Amniotic epithelial cell (primary cell): ENCODE measurements at places on chromosomes 4 and X.

GRCh38 chr4:164989471-164989870 lies 12.0 kb upstream of the TRIM61 start:
- DNase-seq = no peak

- DNase-seq = no peak
Measured at GRCh38 chr4:99383833-99384392, 31.4 kb upstream of the ADH1C start.

DNA sequence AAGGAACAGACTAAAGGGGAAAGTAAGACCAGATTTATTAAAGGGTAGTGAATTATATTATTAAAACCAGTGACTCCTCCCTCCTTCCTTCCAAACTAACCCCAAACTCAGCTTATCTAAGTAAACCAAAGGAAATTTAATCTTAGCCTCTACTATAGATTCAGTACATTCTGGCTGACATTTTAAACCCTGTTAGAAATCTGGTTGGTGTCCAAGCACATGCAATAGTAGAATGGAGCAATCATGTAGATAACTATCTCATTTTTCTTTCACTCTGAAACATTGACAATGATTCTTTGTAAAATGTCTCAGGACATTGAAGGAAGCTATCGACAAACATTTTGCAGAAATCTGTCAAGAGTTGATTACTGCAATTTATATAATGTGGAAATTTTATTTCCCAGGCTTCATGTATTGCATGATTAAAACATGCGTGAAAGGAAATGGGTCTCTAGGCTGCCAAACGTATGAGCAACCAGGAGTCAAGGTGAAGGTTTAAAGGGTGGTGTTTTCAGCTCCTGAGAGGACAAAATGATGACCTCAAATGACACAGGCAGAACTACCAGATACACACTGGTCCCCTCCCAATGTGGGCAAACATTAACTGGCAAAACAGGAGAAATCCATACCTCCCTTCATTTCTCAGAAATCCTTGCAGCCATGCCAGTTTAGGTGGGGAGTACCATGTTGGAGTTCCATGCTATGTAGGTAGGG lies 58.2 kb upstream of the RBM47 start:
- DNase-seq = peak; percentile 77

DNA sequence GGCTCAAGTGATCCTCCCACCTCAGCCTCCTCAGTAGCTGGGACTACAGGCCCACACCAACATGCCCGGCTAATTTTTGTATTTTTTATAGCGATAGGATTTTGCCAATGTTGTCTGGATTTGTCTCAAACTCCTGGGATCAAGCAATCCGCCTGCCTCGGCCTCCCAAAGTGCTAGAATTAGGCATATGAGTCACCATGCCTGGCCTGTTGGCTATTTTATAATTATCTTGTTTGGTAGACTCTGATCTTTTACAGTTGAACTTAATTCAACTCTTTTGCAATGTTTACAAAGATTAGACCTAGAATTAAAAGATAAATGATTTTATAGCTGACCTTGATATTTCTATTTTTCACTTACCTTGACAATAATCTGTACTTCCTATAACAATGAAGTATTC lies 18.0 kb downstream of the DCK start:
- no peak for DNase-seq

GRCh38 chr4:155529272-155529671 lies 137.4 kb upstream of the GUCY1A1 start:
- DNase-seq = peak; percentile 67

DNA sequence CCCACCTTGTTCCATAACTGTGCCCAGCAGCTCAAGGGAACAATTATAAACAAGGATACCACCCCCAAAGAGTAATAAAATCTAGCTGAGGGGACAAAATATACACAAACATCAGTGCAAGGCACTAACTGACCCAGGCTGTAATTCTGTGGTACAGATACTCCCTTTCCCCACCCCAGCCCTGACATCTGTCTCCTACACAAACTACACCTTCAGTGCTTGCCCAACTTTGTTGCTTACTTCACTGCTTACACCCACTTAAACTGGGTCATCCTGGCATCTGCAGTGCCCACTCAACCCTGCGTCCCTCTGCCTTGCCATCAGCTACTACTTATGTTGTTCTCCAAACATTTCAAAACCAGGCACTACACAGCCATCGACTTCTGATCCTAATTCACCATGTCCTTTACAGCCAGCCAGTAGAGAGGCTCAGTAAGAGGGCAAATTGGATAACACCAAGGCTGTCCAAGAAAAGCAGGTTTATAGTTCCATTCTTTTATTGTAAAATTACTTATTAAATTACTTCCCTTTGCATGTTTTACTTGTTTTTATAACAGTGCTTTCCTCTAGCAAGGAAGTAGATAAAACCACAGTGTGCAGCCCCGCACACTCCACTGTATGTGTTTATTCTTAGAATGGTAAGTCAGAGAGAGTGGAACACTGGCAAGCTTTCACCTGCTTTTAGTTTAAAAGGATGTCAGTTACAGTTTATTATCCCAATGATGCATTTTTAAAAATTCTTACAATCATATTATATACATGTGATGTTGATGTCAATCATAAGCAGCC lies 149.6 kb downstream of the INPP4B start:
- DNase-seq = no peak

- DNase-seq = peak; percentile 59
Measured at GRCh38 chr4:109803924-109804571, 2.2 kb upstream of the CFI start.

DNA sequence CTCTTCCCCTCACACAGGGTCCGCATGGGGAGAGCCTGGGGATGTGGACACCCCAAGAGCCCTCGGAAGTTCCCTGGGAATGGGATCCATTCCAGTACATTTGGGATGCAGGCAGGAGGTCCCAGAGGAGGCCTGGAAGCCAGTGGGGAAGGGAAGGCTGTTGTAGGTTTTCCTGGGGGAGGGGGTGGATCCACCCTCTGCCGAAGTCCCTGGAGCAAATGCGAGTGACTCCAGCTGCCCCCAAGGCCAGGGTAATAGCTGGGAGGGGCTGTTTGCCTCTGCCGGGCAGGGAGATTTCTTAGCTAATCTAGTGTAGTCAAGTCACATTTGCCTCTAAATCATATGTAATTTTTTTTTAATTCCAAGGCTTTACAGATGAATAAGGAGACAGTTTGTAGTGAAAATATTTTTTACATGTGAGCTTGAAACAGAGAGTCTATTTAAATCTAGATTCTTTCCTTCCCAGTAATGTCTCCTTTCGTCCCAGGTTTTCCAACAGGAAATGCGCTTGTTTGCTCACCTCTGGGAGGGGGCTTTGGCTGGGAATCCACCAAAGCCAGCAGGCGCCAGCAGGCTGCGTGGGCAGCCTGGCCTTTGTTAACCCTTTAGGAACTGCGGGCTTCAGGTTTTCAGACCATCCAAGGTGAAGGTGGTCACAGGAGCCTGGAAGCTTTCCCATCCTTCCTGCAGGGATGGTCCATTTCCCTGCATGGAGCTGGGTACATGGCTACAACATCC lies 26.8 kb downstream of the SH3TC1 start:
- DNase-seq = no peak

DNA sequence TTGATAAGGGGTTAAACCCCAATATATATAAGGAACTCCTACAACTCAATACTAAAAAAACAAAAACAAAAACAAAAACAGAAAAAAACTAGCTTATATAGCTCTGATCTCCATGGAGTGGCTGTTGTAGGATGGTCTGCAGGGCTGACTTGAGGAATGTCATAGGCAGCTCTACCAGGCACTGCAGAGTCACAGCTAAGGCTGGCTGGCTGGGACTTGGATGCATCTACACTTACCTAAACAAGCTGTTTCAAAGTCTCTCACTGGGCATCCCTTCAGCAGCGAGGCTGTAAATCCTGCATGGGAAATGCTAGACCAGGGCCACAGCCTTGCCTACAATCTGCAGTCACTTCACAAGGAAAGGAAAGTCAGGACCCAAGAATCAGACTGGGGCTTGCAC lies 61.3 kb downstream of the HOPX start:
- no peak for DNase-seq

GRCh38 chrX:104854188-104854587 lies 288.2 kb downstream of the IL1RAPL2 start:
- peak; percentile 37 for DNase-seq

DNA sequence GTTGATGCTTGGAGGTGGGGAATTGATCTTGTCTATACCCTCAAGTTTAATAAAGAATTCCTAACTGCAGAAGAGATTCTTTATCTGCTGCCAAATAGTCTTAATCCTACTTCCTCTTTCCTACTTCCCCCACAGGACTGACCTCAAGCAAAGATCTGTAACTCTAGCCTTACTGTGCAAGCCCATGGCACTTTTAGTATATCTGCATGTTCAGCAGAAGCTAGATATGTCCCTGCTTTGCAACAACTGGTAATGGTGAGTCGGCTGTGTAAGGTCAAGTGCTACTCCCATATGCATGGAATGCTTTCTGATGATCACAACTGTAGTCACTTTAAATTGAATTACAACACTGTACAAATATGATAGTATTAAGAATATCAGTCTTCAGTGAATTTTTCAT lies 26.3 kb upstream of the PDS5A start:
- peak; percentile 10 for DNase-seq

- DNase-seq = no peak
Measured at GRCh38 chrX:133857640-133858269, 127.6 kb downstream of the GPC3 start.

DNA sequence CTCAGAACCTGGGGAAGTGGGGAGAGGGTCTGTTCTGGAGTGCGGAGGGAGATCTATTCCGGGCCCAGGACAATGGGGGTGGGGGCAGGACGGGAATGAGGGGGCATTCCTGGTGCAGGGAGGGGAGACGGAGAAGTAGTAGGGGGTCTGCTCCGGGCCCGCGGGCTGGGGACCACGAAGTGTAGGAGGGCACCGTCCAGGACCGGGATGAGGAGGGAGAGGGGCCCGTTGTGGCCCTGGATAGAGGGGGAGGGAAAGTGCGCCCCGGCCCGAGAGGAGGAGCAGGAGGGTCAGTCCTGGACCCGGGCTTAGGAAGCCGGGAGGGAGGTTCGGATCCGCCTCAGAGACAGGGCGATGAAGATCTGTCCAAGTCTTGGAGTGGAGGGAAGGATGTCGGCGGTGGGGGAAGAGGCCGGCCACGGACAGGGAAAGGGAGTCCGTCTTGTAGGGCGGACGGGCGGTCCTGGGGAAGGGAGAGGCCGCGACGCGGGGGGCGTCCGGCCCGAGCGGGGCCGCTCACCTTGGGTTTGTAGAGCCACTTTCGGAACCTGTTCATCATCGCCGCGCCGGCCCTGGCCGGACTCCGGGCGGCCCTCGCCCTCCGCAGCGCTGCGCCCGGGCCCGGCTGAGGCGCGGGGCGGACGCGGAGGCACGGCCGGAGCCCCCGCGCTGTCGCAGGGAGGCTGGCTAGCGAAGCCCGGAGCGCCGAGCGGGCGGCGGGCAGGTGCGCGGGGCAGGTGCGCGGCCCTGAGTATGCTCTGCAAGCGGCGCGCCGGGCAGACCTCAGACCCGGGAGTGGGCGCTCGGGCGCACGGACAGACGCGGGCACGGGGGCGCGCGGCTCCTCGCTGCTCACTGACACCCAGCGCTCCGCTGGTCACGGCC lies at the start of gene ZFYVE28:
ZFYVE28 (minus strand) TSS at position 881 of the 885 bp plus-strand sequence; CDS start at position 559, 322 bp downstream.
- DNase-seq = peak; percentile 17

GRCh38 chr4:158850800-158851644 lies 82.2 kb downstream of the FNIP2 start:
- DNase-seq = peak; percentile 25

DNA sequence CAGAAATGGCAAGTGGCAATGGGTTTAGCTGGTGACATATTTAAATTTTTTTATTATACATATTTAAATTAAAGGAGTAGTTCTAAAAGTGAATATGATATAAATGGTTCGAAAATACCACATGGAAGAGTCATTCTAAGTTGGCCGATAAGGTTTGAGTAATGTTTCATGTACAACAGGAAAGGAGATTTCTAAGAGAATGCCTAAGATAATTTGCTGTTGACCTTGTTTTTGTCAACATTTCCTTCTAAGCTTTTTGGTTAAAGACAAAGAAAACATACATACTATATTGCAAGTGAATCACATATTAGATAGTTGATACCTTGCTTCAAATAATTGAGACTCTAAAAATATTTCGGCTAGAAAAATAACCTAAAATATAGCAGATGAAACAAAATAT lies 526.6 kb upstream of the SLIT2 start:
- peak; percentile 63 for DNase-seq

DNA sequence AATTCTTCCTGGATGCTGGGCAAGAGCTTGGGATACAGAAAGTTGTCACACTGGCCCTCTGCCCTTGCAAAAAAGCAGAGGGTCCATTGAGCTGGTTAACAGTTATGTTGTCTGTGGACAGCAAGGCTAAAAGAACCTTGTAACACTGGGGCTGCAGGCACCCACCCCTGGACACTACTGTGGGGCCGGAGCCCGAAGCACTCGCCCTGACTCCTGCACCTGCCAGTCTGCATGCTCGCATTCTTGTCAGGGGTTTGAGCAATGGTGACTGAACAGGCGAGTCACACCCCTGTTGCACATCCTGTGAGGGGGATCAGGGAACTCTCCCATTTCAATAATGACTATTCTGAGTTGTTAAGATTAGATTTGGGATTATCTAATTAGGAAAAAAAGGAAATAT lies 23.6 kb downstream of the ADH4 start:
- no peak for DNase-seq

DNA sequence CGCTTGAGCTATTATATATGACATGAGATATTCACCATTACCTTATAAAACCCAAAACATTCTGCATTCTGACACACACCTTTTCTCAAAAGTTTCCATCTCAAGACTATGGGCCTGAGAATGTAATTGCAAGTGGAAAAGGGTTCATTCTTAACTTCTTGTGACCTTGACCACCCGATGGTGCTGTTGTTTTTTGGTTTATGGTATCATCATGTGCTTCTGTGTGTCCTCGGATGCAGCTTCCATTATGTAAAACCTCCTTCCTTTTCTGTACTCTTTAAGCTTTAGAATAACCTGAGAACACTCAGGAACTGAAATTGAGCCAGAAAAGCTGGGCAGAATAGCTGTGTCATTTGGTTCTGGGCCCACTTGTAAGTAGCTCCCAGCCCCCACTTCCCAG lies 16.2 kb upstream of the PUDP start:
- DNase-seq = no peak

GRCh38 chr4:182741914-182742313 lies 175.3 kb downstream of the DCTD start:
- DNase-seq = no peak

GRCh38 chrX:21863241-21863640 lies 7.5 kb downstream of the YY2 start:
- peak; percentile 43 for DNase-seq

- DNase-seq = no peak
Measured at GRCh38 chr4:117284736-117285135, 199.4 kb upstream of the TRAM1L1 start.

GRCh38 chrX:47093248-47093647 lies 15.0 kb downstream of the RGN start:
- peak; percentile 36 for DNase-seq

- DNase-seq = peak; percentile 36
Measured at GRCh38 chr4:133866328-133866699, 335.3 kb downstream of the PABPC4L start.

DNA sequence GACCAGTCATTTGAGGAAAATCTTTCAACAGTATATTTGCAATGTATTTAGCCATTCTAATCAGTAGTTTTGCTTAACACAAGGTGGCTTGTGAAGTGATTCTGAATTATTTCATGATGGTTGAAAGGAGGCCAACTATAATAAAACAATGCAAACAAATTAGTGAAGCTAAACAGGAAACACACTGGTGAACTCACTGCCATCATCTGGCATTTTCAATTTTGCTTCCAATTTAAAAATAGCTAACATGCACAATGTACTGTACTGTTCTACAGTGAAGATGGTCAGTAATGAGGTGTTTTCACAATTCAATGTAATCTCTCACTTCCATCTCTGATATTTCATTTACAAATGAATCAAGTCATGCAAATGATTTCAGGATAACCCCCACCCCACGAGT lies 31.1 kb downstream of the PGRMC2 start:
- DNase-seq = no peak

- no peak for DNase-seq
Measured at GRCh38 chrX:70969635-70970481, 39.0 kb upstream of the SLC7A3 start.

GRCh38 chr4:145280541-145280940 lies 100.2 kb upstream of the OTUD4 start:
- DNase-seq = peak; percentile 43
